ENCODE measurements at places on chromosomes 1 and 21.

- DNase-seq: no peak
Measured at GRCh38 chr1:169115891-169116585, 9.5 kb downstream of the ATP1B1 start.

- DNase-seq: no peak
Measured at GRCh38 chr1:72649991-72650390, 367.7 kb upstream of the NEGR1 start.

GRCh38 chr21:15058854-15059263 lies 5.9 kb downstream of the NRIP1 start:
- no peak for DNase-seq

DNA sequence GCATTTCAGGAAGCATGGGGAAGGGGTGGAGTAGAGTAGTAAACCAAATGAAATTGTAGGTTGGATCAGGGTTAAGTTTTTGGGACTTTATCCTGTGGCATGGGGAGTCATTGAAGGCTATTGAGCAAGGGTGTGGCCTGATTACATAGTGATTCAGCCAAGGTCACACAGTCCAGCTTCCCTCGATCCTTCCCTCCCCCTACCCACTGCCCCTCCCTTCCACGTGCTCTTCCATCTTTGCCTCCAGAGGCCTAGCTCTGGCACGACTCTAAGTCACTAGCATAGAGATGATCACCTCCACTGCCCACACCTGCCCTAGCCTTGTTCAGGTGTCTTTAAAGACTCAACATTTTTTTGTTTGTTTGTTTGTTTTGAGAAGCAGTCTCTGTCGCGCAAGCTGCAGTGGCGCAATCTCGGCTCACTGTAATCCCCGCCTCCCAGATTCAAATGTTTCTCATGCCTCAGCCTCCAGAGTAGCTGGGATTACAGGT lies 37.2 kb upstream of the SLC9A1 start:
- DNase-seq: no peak

DNA sequence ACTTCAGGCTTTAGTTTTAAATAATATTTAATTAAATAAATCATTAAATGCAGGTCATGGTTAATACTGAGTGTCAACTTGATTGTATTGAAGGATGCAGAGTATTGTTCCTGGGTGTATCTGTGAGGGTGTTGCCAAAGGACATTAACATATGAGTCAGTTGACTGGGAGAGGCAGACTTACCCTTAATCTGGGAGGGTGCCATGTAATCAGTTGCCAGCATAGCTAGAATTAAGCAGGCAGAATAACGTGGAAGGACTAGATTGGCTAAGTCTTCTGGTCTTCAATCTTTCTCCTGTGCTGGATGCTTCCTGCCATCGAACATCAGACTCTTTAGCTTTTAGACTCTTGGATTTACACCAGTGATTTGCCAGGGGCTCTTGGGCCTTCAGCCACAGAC lies 85.3 kb downstream of the MAP3K21 start:
- no peak for DNase-seq

DNA sequence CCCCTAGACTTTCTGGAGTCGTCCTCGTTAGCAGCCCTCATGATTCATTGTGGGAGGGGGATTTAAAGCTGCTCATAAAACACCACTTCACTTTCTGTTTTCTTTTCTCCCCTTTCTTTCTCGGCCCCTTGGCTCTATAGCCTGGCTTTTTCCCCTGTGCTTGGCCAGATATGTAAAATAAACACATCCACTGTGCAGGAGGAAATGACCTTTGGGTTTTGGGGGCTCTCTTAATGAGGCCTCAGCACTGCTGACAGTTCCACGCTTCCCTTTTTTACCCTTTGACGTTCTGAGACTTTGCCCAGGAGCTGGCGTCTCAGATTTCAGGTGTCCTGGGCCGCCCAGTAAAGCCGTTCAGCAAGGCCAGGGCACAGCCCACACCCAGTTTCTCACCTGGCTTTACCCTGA lies 65.7 kb downstream of the RUNX3 start:
- no peak for DNase-seq

DNA sequence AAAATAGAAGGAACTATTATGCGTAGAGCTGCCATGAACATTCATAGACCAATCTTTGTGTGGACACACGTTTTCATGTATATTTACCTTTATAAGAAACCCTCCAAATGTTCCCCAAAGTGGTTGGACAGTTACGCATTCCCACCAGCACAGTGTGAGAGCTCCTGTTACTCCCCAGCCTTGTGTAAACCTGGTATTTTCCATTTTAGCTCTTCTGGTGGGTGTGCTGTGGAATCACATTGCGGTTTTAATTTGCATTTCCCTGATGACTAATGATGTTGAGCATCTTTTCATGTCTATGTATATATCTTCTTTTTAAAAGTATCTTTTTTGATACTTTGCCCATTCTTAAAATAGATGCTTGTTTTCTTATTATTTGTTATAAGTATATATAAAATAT lies 3.2 kb upstream of the UBASH3A start:
- no peak for DNase-seq

Measured in hematopoietic multipotent progenitor cell treated with erythropoietin and hydrocortisone succinate and interleukin-3 and kit ligand, for 8 days (in vitro differentiated cells).